ENCODE measurements at places on chromosomes 1 and 21. TPM values are rescaled to one million over a fixed set of nuclear protein-coding genes. Genes with fewer than 3 reads are reported as not detected.

DNA sequence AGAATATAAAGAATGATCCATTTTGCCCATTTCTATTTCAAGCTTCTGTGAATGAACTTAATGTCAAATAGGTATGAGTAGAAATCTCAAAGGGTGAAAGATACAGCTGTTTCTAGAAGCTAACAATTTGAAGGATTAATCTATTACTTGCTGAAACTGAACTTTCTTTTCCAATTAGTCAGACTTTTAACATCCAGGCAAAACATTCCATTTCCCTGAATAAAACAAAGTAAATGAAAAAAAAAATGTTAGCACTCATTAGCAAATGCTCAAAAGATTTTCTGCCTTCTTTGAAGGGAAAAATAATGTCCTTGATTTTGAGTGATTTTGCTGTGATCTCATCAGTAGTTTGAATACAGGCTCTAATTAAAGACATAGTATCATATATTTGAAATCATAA lies 447.6 kb upstream of the PRMT6 start:
- H3K27ac ChIP-seq = no peak overlapping the region
- H3K4me1 ChIP-seq = no peaks in the 10 kb centered on the region
- H3K36me3 ChIP-seq = no peaks in the 10 kb centered on the region
- no peak overlapping the region for H3K4me3 ChIP-seq
- H3K27me3 ChIP-seq = no peaks in the 10 kb centered on the region

DNA sequence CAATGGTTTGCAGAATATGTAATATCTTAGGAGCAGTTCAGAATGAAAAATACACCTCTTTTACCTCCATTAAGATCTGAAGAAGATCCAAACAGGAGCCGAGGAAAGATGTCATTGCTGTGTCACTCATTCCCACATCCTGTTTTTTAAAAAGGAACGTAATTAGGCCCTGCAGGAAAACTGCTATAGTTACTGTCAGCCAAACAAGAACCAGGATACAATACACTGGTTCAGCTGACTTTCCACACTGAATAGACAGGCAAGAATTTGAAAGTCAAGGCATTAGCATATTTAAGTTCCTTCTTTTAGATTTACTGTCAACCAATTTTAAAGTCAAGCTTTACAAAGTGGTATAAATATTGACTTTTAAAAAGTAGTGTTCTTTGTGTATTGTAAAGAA lies 63.8 kb downstream of the IARS2 start:
- no peak for DNase-seq
- H3K27me3 ChIP-seq = no peaks in the 10 kb centered on the region
- no peaks in the 10 kb centered on the region for H3K4me1 ChIP-seq
- H3K27ac ChIP-seq = no peak overlapping the region
- H3K4me3 ChIP-seq = no peak overlapping the region

- no peak overlapping the region for H3K27ac ChIP-seq
- H3K36me3 ChIP-seq = no peaks in the 10 kb centered on the region
- H3K27me3 ChIP-seq = no peaks in the 10 kb centered on the region
- no peak for DNase-seq
- H3K4me3 ChIP-seq = no peak overlapping the region
- H3K4me1 ChIP-seq = no peaks in the 10 kb centered on the region
Observed at GRCh38 chr1:5839161-5839880, 152.9 kb downstream of the NPHP4 start.

DNA sequence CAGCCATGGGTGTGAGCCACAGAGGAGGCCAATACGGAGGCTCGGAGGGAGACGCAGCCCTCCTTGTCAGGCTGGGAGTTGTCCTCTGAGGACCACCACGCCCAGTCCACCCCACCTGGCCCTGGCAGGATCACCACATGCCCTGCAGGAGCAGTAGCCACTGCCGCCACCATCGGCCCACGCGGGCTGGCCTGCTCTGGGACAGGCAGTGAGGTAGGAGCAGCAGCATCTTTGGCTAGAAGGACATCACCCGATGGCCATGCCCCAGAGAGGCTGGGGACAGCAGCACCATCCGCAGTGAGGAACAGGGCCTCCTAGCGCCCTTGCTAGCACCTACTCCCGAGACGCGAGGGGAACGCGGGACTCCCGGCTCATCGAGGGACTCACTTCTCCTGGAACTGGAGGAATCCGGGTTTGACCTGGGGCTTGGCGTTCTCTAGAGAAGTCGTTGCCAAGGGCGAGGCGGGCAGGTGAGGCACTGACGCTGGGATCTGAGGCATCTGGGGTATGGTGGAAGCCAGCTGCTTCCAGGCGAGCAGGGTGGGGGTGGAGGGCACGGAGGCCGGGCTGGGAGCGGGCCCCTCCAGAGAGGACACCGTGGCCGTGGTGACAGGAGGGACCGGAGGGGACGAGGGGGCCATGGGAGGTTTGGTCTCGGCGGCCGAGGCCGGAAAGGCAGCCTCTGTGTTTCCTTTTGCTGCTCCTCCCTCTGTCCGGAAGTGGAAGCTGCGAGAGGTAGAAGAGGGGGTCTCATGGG lies 148.9 kb downstream of the CASZ1 start:
- no peak overlapping the region for H3K4me3 ChIP-seq
- H3K36me3 ChIP-seq = peaks cover 7% of the 10 kb centered on the region

- no peaks in the 10 kb centered on the region for H3K27me3 ChIP-seq
- no peak overlapping the region for H3K27ac ChIP-seq
- H3K4me1 ChIP-seq = peaks cover 3% of the 10 kb centered on the region
- H3K36me3 ChIP-seq = no peaks in the 10 kb centered on the region
- no peak overlapping the region for H3K4me3 ChIP-seq
Observed at GRCh38 chr1:60149251-60149650, 75.7 kb upstream of the C1orf87 start.

DNA sequence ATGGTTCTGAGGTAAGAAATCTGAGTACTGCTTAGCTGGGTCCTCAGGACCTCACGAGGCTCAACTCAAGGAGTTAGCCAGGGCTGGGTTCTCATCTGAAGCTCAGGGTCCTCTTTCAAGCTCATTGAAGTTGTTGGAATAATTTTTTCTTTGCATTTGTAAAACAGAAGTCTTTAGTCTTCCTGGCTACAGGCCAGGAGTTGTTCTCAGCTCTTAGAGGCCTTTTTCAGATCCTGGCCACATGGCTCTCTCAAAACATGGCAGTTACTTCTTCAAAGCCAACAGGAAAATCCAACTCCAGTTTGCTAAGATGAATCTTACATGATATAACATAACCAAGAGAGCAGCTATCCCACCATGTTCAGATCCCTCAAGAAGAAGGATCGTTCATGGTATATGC lies 92.3 kb upstream of the CHODL start:
- no peak overlapping the region for H3K4me3 ChIP-seq
- H3K36me3 ChIP-seq = no peaks in the 10 kb centered on the region
- H3K4me1 ChIP-seq = no peaks in the 10 kb centered on the region
- H3K27me3 ChIP-seq = no peaks in the 10 kb centered on the region

DNA sequence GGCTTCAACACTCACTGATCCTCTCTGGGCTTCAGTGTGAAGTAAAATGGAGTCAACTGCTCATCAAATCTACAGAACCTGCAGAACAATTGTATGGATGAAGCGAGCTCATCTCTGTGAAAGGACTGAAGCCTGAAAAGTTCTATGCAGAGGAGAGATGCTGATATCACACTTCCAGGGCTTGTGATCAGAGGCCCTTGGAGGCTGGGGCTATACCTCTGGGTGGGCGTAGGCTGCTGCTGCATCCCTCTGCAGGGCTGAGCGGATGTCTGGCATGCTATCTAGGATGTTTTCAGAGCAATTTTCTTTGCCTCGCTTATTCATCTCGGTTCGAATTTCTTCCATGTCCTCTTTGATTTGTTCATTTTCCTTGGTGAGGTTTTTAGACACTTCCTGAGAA lies 17.6 kb downstream of the OLFML2B start:
- no peak overlapping the region for H3K4me3 ChIP-seq
- H3K4me1 ChIP-seq = no peaks in the 10 kb centered on the region
- no peaks in the 10 kb centered on the region for H3K36me3 ChIP-seq
- no peak for DNase-seq
- H3K27ac ChIP-seq = no peak overlapping the region
- no peaks in the 10 kb centered on the region for H3K27me3 ChIP-seq

DNA sequence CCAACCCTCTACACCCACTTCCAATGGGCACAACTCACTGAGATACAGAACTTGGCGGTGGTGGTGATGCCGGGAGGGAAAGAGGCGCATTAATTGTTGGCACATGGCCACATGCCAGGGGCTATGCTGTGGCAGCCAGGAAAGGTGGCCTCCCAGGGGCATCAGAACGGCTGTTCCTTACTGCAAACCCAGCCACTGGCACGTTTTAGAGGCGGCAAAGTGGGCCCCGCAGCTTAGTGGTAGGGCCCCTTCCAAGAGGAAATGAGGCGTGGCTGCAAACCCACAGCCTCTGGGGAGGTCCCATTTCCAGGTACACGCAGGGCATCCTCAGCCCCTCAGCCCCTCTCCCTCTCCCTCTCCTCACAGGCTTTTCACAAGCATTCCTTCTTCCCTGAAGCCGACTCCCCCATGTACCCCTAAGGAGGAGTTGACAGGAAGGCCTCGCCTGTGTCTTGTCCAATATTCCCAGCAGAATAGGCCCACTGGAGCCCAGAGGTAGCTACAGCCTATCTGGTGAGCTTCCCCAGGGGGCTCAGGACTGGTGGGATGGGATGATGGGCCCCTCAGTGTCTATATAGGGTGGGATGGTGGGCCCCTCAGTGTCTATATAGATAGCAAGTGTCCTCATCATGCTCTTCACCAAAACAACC lies 166.2 kb downstream of the CLIC6 start:
- H3K36me3 ChIP-seq = peaks cover 1% of the 10 kb centered on the region
- H3K4me1 ChIP-seq = no peaks in the 10 kb centered on the region
- no peaks in the 10 kb centered on the region for H3K27me3 ChIP-seq
- H3K4me3 ChIP-seq = no peak overlapping the region

- H3K27me3 ChIP-seq = no peaks in the 10 kb centered on the region
- H3K4me1 ChIP-seq = no peaks in the 10 kb centered on the region
- H3K27ac ChIP-seq = no peak overlapping the region
- no peaks in the 10 kb centered on the region for H3K36me3 ChIP-seq
- DNase-seq = no peak
Observed at GRCh38 chr1:112272101-112272772, 123.8 kb upstream of the CTTNBP2NL start.

DNA sequence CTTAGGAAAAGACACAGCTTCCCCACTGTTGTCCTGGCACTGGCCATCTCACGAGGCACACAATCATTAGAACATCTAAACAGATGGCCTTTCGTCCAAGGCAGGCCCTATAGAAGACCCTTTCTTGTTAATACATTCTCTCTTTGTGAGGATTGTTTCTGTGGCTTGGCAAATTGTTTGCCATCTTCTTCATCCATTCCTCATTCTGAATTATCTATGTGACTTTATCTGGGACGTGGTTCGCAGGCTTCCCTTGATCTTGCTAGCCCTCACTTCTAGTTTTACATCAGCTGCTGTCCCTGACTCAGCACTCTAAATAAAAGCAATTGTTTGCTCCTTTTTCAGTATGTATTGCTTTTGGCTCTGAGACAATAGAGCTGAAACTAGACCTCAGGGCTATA lies 101.1 kb upstream of the ZC3H11B start:
- DNase-seq = no peak
- no peak overlapping the region for H3K27ac ChIP-seq

GRCh38 chr21:46457801-46458314 lies 833 bp upstream of the DIP2A start:
- DNase-seq = peak; percentile 70
- H3K27me3 ChIP-seq = no peaks in the 10 kb centered on the region
- peaks cover 9% of the 10 kb centered on the region for H3K4me1 ChIP-seq
- peak overlapping the region; percentile 21 for H3K4me3 ChIP-seq

- no peaks in the 10 kb centered on the region for H3K36me3 ChIP-seq
- no peaks in the 10 kb centered on the region for H3K4me1 ChIP-seq
- H3K27ac ChIP-seq = no peak overlapping the region
- no peaks in the 10 kb centered on the region for H3K27me3 ChIP-seq
Observed at GRCh38 chr1:212267460-212267859, 17.8 kb upstream of the PPP2R5A start.

DNA sequence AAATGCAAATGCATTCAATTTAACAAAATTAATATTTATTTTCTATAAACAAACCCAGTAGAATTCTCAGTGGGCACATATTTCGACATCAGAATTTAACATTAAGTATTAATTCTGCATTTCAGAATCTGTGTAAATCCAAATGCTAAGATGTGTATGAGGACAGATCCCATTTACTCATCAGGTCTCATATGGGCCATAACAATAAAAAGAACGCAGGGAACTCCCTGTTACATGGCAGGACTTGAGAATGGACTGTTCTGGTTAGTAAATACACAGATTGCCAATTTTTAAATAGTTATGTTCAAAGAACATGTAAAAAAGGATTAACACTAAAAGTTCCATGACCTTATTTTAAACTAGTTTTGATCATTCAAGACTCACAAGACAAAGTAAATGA lies 104.0 kb downstream of the SLC30A10 start:
- DNase-seq = no peak
- no peaks in the 10 kb centered on the region for H3K36me3 ChIP-seq

DNA sequence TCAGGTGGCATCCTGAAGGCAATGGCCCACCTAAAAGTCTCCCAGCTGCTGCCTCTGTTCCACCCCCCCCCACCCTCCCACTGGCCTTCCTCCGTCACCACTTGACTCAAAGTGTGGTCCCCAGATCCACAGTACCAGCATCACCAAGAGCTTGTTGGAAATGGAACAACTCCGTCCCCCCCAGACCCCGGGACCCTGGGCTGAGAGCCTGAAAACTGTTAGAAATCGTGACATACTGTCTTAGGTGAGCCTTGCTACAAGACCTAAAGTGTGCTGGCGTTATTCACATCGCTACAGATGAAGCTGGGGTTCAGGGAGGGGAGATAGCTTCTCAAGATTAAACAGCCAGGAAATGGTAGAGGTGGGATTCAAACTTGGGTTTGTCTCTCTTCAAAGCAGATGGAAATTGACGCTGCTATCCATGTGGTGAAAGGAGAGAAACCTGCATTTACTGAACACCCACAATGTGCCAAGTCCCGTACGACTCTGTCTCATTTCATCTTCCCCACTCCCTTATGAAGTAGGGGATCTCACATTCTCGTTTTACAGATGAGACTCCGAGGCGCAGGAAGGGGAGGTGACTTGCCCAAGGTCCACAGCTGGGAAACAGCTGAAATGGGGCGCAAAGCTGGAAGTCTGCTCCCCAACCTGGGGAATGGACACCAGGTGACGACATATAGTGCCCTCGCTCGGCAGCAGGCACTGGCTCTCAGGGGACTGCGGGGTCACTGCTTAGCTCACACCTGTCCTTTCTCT lies 52.8 kb upstream of the IFFO2 start:
- no peaks in the 10 kb centered on the region for H3K27me3 ChIP-seq
- no peaks in the 10 kb centered on the region for H3K36me3 ChIP-seq
- H3K27ac ChIP-seq = no peak overlapping the region
- H3K4me3 ChIP-seq = no peak overlapping the region
- H3K4me1 ChIP-seq = peaks cover 2% of the 10 kb centered on the region
- DNase-seq = no peak

GRCh38 chr1:221366495-221367110 lies 375.3 kb downstream of the DUSP10 start:
- H3K4me3 ChIP-seq = no peak overlapping the region
- H3K36me3 ChIP-seq = no peaks in the 10 kb centered on the region
- H3K27ac ChIP-seq = no peak overlapping the region
- H3K4me1 ChIP-seq = no peaks in the 10 kb centered on the region
- DNase-seq = no peak

Gene CALML6
- not detected for total RNA-seq

Gene VANGL2
- total RNA-seq = 1.3 TPM

Gene TRPM2
- 7.0 TPM for total RNA-seq

Gene FASLG
- 0.33 TPM for total RNA-seq

Gene CLCA1
- 0.15 TPM for total RNA-seq

Gene SH2D1B
- 0.63 TPM for total RNA-seq

Data from aorta (tissue), 5 donors.